ENCODE measurements at places on chromosomes 16 and 17.

- DNase-seq: no peak
Observed at GRCh38 chr16:15439521-15439920, 5.1 kb downstream of the BMERB1 start.

DNA sequence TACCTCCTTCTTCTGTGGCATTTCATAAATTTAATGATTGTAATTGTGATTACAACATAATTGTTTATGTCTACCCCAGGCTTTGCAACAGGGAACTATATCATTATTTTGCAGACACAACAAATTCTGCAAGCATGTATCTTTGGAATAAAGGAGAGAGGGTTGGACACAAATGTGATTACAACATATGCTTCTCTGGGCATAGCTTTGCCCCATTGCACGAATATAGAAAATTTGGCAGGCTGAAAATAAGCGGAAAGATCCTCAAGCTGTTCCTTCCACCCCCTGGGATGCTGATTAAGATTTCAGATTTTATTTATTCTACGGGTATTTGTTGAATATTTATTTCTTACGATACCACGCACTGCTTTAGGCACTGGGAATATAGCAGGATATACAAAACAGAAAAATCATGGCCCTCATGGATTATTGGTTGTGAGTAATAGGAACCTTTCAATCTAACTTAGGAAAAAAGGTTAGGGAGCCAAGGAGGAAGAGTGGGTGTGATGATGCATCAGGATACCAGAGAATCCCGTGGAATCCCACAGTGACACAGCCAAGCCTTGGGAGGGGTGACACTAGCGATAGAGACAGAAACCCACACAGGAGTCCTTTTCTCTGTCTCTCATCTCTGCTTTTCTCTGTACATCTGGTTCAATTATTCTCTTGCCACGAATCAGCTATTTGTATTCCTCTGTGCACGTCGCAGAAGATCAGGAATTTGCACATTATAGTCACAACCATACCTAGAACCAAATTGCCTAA, 520.7 kb downstream of the MAF start:
- no peak for DNase-seq

GRCh38 chr16:86072328-86073102, 173.6 kb downstream of the IRF8 start:
- DNase-seq: peak; percentile 77

DNA sequence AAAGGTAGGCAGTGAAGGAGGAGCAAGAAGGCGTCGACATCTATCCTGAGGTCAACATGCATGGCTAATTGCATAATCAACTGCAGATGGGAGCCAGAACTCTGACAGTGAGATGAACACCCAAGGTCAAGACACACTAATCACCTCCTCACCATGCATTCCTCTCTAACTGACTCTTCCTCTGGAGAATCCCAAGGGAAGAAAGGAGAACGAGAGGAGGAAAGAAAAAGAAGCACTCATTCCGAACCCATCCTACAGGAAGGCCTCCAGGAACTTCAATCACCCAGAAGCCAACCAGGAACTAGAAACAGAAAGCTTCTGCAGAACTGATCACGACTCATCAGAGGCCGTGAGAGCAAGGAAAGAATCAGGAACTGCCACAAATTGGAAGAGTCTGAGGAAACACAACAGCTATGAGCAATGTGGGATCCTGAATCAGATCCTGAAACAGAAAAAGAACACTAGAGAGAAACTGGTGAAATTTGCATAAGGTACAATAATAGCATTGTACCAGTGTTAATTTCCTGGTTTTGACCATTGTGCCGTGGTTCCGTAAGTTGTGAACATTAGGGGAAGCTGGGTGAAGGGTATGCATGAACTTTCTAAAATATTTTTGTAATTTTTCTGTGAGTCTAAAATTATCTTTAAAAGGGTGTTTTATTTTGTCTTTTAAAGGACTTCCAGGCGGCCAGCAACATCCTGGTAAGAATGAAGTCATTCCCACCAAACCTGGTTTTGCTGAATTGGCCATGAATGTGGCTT, 10.0 kb upstream of the BEAN1 start:
- peak; percentile 78 for DNase-seq

GRCh38 chr16:24526701-24527495, 12.5 kb upstream of the RBBP6 start:
- no peak for DNase-seq

DNA sequence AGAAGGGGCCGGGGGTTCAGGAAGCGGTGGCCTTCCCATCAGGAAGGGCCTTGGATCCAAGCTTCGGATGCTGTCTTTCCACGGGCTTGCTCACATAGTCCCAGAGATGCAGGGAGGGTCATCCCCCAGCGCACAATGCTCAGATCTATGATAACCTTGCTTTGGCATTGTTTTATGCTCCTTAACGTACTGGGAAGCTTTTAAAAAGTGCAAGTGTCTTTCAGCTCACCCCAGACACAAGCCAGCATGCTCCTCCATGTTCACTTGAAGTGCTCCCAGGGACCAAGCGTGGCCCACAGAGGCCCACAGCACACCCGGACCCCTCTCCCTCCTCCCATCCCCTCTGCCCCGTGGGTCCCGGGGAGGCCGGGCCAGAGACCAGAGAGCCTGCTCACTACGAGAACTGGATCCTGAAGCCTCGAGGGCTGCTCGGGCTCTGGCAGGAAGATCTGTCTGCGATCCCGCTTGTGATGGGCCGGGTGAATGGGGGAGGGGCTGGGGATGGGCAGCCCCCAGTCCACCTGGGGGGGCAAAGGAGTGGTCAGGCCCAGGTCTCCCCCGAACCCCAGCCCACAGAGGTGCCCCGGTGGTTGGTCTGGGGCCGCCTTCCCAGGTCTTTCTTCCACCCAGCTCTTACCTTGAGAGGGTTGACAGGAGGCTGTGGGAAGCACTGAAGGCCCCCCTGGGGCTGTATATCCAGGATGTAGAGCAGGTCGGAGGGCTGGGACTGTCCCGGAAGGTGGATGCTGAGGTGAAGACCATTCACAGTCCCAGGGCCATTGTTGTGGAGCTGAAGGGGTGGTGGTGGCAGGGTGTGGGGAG, 11.8 kb upstream of the FAM171A2 start:
- DNase-seq: no peak

DNA sequence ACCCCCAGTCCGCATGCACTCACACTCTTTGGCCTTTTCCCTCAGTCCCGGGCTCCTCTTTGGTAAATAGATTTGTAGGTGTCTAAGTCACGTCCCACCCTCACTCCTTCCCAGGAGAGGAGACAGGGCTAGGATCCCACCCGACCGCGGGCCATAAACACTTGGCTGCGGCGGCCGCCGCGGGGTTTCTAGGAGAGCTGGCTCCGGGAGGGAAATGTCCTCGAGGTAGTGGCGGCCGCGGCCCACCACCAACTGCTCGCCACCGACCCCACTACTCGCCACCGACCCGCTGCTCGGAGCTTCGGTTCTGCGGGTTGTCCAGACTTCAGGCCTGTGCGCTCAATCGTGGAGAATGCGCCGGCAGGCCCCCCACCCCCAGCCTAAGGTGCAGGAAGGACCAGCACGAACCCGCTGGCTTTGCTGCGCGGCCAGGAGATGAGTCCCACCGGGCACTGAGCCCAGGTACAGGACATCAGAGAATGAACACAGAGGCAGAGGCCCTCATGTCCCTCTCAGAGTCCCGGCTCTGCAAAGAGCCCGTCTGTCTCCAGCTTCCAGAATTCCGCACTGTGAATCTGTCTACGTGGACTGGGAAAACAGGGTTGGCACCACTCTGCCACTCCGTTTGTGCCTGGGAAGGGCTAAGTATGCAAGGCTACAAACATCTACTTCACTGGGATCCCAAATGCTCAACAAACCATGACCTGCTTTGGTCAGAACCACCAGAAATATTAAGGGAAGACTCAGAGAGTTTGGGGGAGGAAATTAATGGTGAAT, 2.5 kb downstream of the PRAC2 start:
- DNase-seq: no peak

- no peak for DNase-seq
Observed at GRCh38 chr16:4414187-4414917, 2.0 kb downstream of the CORO7 start.

DNA sequence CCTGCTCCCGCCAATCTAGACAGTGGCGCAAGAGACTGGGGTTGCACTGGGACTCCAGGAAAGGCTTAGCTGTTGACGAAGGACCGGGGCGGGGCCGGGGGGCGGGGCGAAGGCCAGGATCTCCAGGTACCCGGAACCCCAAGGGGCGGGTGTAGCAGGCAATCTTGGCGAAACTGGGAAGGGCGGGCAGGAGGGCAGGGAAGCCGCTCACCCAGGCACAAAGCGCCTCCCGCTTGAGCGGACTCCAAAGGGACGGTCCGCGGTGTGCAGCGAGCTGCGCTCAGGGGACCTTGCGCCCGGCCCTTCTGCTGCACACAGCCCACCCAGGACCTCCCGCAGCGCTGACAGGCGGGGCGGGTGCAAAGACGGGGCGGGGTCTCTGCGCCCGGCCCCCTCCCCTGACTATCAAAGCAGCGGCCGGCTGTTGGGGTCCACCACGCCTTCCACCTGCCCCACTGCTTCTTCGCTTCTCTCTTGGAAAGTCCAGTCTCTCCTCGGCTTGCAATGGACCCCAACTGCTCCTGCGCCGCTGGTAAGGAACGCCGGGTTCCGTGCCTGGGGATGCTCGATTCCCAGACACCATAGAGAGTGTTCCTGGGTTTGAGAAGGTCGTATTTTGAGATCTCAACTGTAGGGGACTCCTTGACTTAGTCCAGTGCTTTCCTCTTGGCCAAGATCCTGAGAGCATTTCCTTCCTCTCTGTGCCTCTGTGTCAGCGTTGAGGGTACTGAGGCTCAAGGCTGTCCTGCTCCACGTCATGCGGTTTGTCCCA, at the start of gene MT1F:
TSS of gene MT1F (plus strand) at position 405 of the 772 bp plus-strand sequence. CDS start at position 505, 100 bp downstream.
- peak; percentile 80 for DNase-seq

DNA sequence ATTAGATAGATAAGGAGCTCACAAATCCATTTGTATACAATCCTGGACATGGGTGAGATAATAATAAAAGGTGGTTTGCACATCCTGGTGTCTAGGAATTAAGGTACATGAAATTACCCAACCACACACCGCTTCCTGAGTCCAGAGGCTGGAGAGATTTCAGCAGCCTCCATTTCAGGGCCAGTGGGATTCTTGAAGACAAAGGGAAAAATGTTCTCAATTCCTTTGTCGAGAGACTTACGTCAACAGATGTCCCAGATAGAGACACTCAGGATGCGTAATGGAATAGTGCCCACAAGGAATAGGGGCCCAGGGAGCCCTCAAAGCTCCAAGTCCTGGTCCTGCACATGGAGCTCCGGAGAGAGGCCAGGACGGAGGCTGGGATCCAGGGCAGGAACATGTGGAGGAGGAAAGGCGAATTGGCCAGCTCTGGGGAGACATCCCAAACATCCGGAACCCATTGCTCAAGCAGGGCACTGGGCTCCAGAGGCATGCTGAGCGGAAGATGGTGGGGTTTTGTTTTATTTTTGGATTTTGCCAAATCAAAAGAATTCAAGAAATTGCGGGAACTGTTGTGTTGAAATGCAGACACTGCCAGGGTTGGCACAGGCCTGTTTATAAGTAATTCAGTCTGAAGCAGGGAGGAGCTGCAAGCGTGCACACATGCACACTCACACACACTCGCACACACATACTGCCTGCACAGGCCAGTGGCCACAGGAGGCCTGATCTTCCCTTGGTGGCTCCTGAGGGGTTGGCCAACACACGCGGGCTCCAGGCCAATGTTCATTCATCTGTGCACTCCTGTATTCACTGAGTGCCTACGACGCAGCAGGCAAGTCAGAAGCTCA, 97.2 kb downstream of the NOG start:
- DNase-seq: no peak

DNA sequence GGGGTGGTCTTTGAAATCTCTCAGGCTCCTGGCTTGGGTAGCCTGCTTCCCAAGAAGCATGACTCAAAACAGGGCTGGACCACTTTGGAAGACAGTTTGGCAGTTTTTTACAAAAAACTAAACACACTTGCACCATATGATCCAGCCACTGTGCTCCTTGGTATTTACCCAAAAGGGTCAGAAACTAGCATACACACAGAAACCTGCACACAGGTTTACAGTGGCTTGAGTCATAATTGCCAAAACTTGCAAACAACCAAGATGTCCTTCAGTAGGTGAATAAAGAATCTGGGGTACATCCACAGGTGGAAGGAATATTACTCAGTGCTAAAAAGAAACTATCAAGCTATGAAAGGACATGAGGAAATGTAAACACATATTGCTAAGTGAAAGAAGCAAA, 323.2 kb upstream of the CDH5 start:
- no peak for DNase-seq

GRCh38 chr16:55914383-55914782, 39.2 kb upstream of the CES5A start:
- DNase-seq: no peak

GRCh38 chr17:60641810-60642220, 35.8 kb upstream of the BCAS3 start:
- peak; percentile 87 for DNase-seq

DNA sequence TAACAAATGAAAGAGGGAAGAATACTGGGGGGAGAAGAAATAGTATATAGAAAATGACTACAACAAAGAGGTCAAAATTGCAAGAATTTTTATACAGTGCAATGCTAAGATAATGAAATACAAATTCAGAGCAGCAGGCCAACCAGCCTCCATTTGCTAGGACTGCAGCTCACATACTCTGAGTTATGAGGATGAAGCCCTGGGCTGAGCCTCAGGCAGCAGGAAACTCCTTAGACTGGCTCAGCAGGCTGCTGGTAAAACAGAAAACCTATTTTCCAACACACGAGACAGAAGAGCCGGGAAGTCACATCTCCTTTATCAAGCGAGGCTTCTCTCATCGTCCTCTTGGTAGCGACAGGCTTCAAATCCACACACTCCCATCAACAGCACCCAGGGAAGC, 296.5 kb downstream of the SLC39A11 start:
- DNase-seq: no peak

GRCh38 chr17:81328978-81329926, 34.1 kb upstream of the SLC38A10 start:
- peak; percentile 83 for DNase-seq

GRCh38 chr16:75345711-75346110, 87.6 kb downstream of the CFDP1 start:
- no peak for DNase-seq

GRCh38 chr17:54626146-54626703, 274.4 kb upstream of the TOM1L1 start:
- DNase-seq: no peak

DNA sequence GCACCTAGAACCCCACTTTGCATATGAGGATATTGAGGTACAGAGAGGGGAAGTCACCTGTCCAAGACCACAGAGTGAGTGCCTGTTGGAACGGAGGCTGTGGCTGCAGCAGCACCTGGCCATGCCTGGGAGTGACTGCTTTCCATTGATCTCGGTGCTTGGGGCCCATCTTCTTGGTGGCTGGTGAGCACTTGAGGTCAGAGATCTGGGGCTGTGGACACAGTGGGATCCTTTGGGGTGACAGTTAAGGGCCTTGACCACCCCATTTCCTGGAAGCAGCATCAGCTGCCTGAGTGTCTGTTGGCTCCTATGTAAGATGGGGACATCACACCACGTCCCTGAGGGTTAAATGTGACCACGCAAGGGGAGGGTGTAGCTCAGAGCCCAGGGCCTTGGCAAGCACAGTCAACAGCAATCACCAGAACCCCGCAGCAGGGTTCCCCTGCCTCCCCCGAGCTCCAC, 111.7 kb downstream of the IRF8 start:
- DNase-seq: no peak

DNA sequence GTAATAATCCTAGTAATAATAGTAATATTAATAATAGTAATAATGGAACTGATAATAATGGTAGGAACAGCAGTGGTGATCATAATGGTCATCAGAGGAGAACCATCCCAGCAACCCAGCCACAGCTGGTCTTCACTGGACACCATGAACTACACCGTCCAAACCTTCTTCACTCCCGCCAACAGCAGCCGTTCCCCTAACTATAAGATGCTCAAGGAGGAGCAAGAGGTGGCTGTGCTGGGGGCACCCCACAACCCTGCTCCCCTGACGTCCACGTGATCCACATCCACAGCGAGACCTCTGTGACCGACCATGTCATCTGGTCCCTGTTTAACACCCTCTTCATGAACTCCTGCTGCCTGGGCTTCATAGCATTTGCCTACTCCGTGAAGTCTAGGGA, 91.0 kb downstream of the ZDHHC7 start:
- no peak for DNase-seq

All from suppressor macrophage (primary cell).